ENCODE measurements at places on chromosomes 5 and 9.

DNA sequence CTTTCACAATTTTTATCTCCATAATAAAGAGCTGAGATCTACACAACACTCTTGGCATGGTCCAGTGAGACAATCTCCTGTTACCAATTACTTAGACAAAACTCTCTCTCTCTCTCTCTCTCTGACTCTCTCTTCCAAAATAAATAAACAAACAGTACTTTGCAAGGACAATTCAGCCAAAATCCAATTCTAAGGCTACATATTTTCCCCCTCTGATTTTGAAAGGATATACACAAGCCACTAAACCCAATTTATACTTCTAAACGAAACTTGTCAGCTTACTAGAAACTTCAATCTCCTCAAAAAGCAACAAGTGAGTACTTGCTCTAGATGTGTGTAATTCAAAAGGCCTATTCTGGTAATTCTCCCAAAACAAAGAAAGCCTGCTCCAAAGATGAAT, 26.3 kb upstream of the TNPO1 start:
- DNase-seq, result no peak

DNA sequence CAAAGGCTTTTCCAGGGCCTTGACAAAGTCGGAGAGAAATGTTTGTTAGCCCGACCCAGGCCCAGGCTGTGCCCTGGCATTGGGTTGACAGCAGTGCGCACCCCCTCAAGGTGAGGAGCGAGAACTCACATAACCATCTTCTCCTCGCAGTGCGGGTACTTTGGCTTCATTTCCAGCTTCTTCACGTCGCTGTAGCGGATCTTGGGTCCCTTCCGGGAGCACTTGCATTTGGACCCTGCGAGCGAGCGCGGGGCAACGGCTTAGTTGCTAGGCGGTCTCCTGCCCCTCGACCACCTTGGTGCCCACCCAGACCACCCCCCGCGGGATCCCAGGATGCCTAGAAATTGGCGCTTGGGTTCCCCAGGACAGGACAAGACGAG, 496 bp downstream of the CXCL14 start:
- DNase-seq, result no peak

GRCh38 chr5:40873286-40873880, 32.2 kb downstream of the CARD6 start:
- no peak for DNase-seq

DNA sequence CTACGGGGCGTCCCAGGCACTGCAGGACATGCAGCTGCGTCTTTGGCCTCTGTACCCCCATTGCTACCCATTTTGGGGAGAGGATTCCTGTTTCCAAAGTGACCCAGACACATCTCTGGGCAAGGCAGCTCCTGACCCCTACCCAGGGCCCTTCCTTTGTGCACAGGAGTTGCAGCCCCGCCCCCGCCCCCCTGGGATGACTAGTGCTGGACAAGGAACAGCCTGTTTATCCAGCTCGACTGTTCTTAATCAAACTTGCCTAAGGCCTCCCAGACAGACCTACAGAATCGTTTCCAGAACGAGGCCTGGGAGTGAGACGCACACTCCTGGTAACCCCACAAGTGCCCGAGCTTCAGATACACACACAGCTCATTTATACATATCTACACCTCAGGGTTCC, 13.2 kb downstream of the DIPK1B start:
- no peak for DNase-seq

- no peak for DNase-seq
Observed at GRCh38 chr5:128146671-128147070, 63.1 kb downstream of the SLC12A2 start.

All from endothelial cell (in vitro differentiated cells).